Kidney epithelial cell (primary cell): ENCODE measurements at places on chromosomes 12 and 14.

DNA sequence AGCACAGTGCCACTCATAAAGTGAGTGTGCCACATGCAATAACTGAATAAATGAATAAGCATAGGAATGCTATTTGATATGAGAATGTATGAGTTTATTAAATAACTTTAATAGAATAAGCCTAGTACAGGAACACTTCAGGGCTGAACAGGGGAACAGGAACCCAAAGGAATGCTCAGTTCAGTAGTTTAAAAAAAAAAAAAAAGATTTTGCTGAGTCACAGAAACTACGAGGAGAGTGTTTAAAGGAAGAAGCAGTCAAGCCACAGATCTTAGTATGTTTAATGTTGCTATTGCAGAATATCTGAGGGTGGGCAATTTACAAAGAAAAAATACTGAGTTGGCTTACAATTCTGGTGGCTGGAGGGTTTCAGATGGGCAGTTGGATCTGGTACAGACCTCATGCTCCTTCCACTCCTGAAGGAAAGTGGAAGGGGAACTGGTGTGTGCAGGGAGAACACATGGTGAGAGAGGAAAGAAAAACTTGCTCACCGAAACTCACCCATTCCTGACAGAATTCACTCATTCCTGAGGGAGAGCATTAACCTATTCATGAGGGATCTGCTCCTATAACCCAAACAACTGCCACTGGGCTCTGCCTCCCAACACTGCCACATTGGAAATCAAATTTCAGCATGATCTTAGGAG lies 880.3 kb upstream of the MGAT4C start:
- no peak for DNase-seq

- no peak for DNase-seq
These were observed 45.6 kb downstream of the UBE3B start for GRCh38 chr12:109523071-109523470.

DNA sequence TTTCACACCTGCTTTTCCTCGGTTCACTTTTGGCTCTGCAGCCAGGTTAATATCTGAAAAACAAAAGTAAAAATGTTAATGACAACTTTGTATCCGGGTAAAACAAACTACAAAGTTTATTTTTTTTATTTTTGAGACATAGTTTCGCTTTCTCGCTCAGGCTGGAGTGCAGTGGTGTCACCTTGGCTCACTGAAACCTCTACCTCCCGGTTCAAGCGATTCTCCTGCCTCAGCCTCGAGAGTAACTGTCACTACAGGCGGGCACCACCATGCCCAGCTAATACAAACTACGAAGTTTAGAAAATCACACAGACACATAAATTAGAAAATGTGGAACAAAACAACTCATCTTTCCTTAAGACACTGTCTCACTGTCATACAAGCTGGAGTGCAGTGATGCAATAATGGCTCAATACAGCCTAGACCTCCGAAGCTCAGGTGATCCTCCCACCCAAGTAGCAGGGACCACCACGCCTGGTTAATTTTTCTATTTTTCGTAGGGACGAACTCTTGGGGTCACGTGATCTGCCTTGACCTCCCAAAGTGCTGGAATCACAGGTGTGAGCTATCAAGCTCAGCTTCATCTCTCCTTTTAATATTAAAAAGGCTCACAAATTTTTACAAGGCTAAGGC lies 38.1 kb downstream of the HNRNPC start:
- no peak for DNase-seq

DNA sequence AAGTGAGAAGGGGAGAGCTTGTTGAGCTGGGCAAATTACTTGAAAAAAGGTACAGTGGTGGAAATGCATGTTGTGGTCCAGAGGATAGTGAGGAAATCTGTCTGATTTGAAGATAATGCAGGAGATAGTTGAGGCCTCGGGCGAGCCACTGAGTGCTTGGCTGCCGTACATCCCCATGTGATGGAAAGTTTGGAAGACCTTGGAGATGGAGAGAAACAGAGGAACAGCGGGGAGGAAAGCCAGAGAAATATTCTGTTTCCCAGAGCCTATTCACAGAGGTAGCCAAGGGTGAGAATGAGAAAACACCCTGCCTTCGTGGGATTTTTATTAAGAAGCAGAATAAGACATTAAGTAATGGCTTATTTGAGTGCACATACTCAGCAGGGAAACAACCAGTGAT lies 498.2 kb downstream of the BCL11B start:
- DNase-seq: no peak

- no peak for DNase-seq
These were observed 91.9 kb downstream of the LGMN start for GRCh38 chr14:92656306-92657081.

DNA sequence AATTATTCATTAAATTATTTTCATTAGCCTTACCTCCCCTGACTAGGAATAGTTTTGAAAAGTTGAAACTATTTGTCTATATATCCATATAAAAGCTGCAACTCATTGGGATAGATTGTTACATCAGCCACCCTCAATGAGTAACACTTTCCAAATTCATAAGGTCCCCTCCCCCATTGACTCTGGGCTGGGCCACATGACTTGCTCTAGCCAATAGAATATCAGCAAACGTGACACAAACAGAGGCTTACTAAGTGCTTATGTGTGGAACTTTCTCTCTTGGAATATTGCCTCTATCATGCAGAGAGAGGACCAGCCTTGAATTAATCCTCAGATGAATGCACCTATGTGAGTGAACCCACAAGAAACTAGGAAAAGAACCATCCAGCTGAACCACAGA lies 213.7 kb downstream of the CCDC59 start:
- no peak for DNase-seq

- no peak for DNase-seq
These were observed 44.1 kb downstream of the HRK start for GRCh38 chr12:116837097-116837496.
